ENCODE measurements at places on chromosomes 3 and 15.

DNA sequence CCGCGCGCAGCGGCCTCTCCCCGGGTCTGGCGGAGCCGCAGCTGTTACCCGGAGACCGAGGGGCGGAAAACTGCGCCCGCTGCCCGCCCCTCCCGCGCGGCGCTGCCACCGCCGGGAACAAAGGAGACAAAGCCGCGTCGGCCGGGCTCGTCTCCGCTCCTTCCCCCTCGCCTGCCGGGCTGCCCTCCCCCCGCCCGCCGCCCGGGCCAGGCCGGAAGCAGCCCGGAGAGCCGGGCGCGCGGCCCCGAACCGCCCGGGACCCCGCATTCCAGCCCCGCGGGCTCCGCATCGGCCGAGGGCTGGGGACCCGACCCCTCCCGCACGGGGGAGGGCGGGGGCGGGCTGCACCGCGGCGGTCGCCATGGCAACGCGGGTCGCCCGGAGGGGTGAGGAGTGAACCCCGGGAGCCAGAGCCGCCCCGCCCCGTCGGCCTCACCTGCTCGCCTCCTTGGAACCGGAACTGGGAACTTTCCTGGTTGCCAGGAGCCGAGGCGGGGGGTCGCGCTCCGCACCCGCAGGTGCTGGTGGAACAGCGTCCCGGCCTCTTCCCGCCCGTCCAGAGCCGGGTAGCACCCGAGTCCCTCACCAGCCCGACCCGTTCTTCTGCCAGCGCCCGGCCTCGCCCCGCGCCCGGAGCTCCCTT is 448 bp downstream of the PLXNB1 start:
- peak; percentile 74 for DNase-seq

- no peak for DNase-seq
Observed at GRCh38 chr15:38300395-38300794, 47.8 kb downstream of the SPRED1 start.

GRCh38 chr15:91400481-91400880 is 300.4 kb downstream of the SV2B start:
- DNase-seq: no peak

DNA sequence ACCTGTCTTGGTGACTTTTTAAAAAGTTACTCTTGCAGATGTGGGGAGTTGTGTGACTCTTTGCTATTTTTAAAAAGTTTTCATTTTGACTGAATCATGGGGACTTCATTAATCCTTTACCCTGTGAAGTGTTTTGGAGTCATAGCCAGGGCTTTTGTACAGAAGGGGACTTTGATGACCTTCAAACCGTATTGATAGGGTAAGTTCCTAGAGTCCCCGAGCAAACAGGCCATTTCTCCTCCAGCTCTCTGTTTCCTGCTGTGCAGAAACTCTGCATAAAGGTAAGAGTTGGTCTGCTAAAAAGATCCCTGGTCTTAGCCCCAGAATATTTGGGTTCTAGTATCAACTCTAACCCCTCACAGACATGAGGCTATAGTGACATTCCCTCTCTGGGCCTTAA is 170.8 kb upstream of the BCL6 start:
- DNase-seq: no peak

DNA sequence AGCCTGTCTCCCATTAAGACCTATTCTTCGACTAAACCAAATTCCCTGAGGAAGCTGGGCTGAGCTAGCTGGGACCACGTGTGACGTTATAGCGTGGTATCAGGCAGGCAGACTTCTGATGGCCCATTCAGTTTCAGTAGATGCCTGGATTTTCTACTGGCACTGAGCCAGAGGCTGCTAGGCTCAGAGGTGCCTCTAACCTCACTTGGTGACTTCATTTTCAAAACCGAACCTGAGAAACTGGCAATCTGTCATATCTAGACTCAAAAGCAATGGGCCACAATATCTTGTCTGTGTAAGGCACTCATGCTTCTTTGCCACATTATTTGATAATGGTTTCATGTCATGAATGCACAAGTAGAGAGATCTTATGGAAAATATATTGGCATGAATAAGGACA is 352.1 kb upstream of the AZI2 start:
- no peak for DNase-seq

DNA sequence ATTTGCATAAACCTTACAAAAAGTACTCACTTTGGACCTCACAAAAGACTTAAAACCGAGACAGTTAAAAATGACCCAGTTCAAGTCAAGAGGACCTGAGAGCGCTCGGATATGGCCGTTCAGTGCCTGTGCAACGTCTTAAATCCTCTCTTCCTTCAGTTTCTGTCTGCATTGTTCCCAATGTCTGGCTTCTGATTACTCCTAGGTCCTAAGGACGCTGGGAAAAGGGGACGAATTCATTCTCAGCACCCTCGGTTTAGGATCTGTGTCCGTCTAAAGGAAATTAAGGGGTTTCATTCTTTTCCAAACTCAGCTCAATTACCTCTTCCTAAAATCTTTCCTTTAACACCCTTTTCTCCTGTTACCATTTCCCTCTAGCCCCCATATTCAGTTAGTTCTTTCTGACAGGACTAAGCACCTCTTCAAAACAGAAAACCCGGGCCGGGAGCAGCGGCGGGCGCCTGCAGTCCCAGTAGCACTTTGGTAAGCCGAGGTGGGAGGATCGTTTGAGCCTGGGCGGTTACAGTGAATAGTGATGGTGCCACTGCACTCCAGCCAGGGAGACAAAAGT is 970 bp downstream of the DPPA4 start:
- peak; percentile 27 for DNase-seq

DNA sequence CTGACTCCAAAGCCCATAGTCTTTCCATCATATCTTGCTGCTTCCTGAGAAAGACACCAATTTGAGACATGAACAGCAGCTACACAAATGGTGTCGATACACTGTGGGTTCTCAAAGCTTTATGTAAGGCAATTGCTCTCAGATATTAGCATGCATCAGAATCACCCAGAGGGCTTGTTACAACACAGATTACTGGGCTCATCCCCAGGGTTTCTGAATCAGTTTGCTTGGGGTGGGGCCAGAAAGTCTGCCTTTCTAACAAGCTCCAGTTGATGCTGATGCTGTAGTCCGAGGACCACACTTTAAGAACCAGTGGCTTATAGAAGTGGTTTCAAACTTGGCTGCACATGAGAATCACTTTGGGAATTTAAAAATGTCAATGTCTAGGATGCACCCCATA is 86.5 kb downstream of the SEMA6D start:
- DNase-seq: no peak

GRCh38 chr3:52015438-52016228 is 19.9 kb upstream of the RPL29 start:
- DNase-seq: no peak

- no peak for DNase-seq
Observed at GRCh38 chr3:128173849-128174248, 20.6 kb downstream of the EEFSEC start.

- no peak for DNase-seq
Observed at GRCh38 chr15:45799508-45799907, 164.7 kb downstream of the SQOR start.

DNA sequence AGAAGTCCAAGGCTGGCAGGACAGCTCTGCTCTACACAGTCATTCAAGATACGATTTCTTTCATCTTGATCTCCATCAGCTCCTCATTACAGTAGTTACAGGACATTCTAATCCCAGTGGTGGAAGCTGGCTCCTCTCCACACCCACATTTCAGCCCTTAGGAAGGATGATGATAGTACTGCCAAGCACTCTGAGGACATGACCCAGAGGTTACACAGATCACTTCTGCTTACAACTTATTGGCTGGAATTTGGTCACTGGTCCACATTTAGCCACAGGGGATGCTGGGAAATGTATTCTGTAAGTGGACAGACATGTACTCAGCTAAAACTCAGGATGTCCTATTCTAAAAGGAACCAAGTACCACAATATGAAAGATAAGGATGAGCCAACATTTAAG is 77.1 kb downstream of the IQCH start:
- no peak for DNase-seq

DNA sequence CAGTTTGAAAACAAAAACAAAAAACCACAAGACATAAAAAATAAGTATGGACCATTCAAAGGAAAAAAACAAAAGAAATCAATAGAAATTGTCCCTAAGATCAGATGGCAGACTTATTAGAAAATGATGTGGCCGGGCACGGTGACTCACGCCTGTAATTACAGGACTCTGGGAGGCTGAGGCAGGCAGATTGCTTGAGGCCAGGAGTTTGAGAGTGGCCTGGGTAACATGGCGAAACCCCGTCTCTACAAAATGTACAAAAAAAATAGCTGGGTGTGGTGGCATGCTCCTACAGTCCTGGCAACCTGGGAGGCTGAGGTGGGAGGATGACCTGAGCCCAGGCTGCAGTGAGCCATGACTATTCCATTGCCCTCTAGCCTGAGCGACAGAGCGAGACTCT is 16.6 kb downstream of the SPCS1 start:
- no peak for DNase-seq

All from activated naive CD4-positive, alpha-beta T cell treated with anti-CD3 and anti-CD28 coated beads, Interleukin-2, amount 10 ng/mL, durations not matched to agents 7 days and 5 days (primary cell).